Activated T-helper 1 cell treated with anti-CD3 and anti-CD28 coated beads, Interleukin-2, amount 50 U/mL, for 16 hours (primary cell): ENCODE measurements at places on chromosomes 2 and 18.

- DNase-seq: no peak
These were observed 232.1 kb upstream of the TRIB2 start for GRCh38 chr2:12484536-12485115.

- no peak for DNase-seq
These were observed 20.4 kb downstream of the ZRANB3 start for GRCh38 chr2:135510577-135510976.

DNA sequence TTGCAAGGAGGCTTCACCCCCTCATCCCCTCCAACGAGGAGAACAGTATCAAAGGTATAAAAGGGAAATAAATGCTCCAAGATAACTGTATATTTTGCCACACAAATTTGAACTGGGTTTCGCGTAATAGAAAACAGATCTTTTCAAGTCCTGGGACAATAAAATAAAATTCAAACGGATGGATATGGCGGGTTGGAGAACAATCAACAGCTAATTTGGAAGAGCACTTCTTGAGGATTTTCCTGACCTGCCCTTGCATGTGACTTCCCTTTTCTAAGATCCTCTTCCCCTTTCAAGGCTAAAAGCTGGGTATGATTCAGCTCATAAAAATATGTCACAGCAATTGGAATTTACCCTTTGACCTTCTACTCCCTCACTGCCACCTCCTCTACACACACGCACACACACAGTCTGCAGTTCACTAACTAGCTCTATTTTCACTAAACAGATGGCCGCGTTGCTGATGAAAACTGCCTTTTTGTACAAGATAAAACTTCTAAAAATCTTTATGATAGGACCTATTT, 386.9 kb downstream of the FIGN start:
- DNase-seq: no peak

DNA sequence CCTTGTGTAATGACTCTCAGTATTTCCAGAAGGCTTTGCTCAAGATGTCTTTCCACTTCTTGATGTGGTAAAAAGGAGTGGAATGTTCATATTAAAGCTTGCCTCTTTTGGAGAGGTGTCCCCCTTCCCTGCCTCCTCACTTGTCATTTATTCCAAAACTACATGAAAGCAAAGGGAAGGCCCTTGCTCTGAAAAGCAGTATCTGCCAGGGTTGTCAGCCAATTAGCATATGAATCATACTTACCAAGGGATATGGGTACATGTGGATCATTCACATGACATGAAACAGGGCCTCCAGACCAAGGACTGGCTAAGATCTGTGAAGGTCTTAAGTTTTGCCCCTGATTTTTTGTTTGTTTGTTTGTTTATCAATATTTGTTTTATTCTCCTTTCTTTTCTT, 31.3 kb downstream of the ANXA4 start:
- no peak for DNase-seq

DNA sequence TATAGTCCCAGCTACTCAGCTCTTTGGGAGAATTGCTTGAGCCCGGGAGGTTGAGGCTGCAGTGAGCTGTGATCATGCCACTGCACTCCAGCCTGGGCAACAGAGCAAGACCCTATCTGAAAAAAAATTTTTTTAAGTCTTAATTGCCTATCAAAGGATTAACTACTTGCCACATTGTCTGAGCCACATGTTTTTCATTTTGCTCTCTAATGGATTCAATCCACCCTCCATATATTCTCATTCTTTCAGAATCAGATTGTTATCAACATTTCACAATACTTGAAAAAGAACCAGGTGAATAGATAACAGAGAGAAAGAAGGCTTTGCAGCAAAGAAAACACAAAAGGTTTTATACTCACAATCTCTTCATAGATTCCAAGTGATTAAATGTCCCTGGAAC, 61.0 kb downstream of the PXDN start:
- no peak for DNase-seq

DNA sequence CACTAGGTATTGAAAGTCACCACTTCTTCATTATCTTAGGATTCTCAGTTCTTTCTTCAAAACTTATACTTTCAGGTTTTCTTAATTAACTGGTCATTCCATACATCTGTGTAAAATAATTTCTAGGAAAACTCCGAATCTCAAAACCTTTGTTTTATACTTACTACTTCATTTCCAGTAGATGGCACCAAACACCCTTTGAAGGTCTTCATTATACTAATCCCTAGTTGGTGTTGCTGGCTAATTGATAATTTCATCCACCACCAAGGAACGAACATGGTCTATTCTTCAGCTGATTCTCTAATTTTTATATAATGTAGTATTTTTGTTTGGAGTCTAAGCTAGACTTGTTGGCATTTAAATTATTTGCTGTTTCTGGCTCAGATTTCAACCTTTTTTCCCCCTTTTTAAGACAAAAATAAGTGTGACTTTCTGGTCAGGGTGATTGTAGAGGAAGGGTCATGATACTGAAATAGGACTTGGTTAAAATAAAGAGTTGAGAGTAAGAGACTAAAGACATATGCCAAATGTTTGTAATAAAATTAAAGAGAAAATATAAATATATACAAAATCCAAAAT, 2.8 kb upstream of the MXD1 start:
- no peak for DNase-seq

DNA sequence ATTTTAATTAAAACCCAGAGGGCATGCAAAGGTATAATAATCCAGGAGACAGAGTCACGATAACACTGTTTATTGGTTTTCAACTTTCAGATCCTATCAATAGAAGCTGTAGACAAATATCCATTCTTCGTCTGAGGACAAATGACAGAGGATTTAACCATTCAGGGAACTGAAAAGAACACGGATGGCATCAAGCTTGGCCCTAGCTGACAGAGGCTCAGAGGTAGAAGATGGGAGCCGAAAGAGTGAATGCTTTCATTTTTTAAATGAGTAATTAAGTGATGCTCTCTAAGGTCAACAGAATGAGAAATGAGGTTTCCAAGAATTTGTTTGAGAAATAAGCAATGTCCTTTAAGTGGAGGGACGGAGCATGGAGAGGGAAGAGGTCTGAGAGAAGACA, 62.1 kb downstream of the BCL2 start:
- DNase-seq: no peak

- DNase-seq: no peak
These were observed 51.8 kb upstream of the RAB27B start for GRCh38 chr18:54776282-54776977.
